GM13976 (cell line): ENCODE measurements at places on chromosomes 5 and 9.

- no peak for DNase-seq
These were observed 346.9 kb downstream of the NFIB start for GRCh38 chr9:13967011-13967410.

GRCh38 chr5:150184990-150185912, 4.6 kb upstream of the SLC6A7 start:
- no peak for DNase-seq

DNA sequence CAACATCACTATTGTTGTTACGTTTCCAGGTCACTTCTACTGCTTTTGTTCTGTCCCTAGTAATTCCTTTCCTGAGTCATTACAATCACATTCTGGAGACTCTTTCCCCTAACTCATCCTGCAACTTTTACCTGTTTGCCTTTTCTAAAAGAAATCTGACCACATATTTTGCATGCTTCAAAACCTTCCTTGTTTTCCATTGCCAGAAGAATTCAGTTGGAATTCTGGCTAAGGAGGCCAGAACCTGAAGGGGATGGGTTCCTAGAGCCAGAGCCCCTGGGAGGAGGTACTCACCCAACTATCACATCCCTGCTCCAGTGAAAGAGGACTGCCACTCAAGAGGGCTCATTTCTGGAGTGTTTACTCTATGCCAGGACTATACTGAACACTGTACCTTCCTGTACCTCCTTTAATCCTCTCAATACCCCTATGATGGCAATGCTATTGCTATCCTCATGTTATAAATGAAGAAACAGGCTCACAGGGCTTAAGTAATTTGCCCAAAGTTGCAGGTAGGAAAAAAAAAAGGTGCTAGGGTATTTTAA, 42.8 kb upstream of the MAST4 start:
- no peak for DNase-seq

DNA sequence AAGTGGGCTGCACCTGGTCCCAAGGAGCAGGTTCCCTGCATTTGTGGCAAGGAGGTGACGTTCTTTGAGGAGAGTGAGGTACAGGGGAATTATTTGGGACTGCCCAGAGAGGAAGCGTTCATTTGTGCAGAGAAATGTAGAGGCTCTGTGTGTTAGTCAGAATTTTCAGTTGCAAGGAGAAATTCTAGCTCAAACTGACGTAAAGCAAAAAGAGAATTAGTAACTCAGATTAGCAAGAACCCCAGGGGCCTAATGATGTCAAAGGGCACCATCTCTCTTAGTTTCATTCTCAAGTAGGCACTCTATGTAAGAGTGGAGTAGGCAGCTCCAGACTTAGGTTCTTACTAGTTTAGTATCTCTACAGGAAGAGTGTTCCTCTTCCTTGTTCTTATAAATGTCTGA, 2.4 kb upstream of the TXN start:
- peak; percentile 40 for DNase-seq

DNA sequence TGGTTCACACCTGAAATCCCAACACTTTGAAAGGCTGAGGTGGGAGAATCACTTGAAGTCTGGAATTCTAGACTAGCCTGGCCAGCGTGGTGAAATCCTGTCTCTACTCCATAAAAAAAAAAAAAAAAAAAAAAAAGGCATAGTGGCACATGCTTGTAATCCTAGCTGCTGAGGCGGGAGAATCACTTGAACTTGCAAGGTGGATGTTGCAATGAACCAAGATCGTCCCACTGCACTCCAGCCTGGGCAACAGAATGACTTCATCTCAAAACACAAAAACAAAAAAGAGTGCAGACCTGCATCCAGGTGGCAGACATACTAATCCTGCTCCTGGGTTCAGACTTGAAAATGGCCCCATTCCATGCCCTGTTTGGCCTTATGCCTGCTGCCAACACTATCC, 21.8 kb upstream of the ADAMTS19 start:
- DNase-seq: no peak

GRCh38 chr5:2190549-2190948, 307.8 kb upstream of the IRX4 start:
- no peak for DNase-seq

DNA sequence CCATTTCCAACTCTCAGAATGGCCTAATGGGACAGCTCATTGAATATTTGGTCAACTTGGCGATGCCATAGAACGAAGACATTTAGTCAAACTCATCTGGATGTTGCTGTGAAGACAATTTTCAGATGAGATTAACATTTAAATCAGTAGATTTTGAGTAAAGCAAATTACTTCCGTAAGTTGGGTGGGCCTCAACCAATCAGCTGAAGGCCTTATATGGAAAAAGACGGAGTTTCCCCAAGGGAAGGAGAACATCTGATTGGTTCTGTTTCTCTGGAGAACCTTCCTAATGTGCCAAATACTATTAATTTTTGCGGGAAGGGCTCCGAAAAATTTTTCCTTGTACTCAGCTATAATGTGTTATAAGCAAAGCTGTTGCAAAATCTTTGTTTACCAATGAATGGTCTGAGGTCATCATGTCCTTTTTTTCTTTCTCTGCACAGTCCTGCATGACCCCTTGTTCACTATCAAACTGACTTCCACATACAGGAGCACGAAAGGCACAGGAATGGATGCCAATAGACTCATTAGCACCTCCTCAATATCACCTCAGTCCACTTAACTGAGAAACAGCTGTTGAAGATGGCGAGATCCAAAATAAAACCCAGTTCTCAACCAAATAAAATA, 27.8 kb downstream of the CRHBP start:
- DNase-seq: no peak
